Stimulated activated CD8-positive, alpha-beta memory T cell treated with anti-CD3 and anti-CD28 coated beads, Interleukin-7, amount 100 ng/mL, for 4 hours (primary cell): ENCODE measurements at places on chromosomes 5 and 9.

DNA sequence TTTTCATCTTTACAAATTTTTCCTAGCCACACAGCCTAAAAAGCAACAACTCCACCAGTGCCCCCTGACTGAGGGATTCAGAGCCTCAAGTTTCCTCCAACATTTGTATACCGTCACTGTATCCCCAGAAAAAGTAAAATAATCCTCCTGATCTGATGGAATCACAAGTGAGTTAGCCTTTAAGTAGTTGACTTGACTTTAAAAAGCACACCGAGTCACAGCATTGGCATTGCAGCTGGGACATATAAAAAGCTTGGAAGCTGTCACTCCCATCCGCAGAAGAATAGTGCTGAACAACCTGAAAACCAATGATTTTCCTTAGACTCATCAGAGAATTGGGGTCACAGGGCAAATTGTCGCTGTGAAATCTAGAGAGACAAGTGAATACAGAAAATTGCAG is 41.6 kb upstream of the FBN2 start:
- DNase-seq = no peak

DNA sequence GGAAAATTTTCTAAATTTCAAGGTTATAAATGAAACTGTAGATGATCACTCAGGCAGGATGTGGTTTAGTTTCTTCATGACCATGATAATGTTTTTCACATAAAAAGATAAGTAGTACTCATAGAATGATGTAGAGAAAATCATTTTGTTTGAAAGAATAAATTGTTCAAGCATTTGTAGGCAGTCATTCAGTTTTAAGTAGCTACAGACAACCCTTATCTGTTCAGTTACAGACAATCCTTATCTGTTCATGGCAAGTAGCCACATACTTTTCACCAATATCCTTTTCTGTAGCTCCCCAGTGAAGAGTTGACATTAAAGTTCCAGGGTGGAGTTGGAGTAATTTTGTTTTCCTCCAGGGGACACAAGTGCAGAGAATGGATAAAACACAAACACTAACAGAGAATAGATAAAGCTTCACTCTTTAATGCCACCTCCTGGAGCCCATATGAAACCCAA is 278.1 kb upstream of the TNC start:
- no peak for DNase-seq

- no peak for DNase-seq
Measured at GRCh38 chr5:142640316-142641005, 45.4 kb downstream of the FGF1 start.

DNA sequence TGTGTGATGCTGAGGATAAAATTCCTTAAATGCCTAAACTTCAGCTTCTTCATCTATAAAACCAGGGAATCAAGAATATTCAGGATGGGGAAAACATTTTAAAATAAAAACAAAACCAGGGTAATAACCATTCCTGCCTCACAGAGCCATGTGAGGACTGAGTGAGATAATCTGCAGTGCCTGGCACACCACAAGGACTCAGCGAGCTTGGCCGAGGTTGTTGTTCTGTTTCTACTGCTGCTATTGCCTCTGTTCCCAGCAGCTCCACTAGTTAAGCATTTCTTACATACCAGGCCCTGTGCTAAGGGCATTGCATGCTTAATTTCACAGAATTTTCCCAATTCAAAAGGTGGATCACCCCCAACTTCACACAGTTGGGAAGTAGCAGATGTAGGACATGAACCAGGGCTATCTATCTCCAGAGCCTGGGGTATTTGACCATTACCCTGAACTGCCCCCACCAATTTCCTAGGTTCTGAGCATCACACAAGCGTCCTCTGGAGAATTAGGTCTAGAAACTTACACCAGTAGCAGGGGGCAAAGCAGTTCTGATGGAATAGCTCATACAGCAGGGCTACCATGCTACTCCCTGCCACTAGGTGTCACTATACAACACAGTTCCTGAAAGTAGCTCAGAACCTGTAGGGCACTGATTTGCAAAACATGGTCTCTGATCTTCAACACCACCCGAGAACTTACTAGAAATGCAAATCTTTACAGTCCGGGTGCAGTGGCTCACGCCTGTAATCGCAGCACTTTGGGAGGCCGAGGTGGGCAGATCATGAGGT is 74.3 kb downstream of the LRSAM1 start:
- no peak for DNase-seq
